GM04503 (cell line): ENCODE measurements at places on chromosomes 11 and 22.

GRCh38 chr22:34877506-34877905 lies 188.5 kb upstream of the ISX start:
- no peak for DNase-seq

DNA sequence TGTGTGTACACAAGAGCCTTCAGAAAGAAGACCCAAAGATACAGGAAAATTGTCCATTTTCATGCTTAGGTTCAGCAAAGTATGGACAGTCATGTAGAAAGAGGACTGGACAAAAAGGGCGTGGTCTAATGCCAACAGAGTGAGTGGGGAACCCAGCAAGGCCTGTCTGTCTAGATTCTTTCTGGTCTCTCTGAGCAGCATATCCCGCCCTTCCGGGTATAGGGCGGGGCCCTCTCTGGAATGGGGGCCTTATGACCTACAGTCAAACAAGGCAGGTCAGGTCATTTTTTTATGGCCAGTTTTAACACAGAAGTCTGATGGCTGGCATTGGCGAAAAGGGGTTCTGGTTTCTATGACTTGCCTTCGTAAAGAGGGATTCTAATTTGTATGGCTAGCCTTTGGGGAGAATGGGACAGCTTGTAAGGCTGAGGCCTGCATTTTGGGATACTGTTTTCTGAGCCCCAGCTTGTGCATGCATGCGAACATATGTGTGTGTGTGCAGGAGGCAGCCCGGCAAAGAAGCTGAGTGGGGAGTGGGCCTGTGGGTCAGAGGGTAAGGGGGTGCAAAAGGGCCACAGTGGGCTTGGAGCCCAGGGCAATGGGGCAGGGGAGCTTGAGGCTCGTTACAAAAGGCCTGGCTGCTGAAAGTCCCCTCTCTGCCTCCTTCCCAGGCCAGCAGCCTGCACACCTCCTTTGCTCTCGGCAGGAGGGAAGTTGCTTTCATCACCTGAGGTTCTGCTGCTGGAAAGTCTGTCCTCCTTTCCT lies 130.5 kb upstream of the B3GAT1 start:
- DNase-seq = no peak

DNA sequence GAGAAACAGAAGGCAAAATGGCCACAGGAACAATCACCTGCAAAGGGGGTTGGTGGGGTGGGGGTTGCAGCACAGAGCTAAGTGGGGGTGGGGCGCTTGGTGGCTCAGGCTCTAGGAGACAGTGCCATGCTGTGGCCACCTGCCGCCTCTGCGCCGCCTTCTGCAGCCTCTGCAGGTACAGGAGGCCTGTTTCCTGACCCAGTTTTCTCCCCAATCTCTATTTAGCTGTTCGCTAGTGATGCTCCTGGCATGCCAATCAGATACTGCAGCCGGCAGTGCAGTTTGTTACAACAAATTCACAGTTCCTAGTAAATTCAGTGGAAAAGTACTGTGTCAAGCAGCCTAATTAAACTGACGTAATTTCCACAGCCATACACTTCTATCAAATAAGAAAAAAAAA lies 106.4 kb downstream of the SERGEF start:
- no peak for DNase-seq

- DNase-seq = no peak
Observed at GRCh38 chr22:25112538-25113253, 87.0 kb upstream of the CRYBB3 start.

GRCh38 chr11:112617977-112618826 lies 343.0 kb upstream of the NCAM1 start:
- DNase-seq = no peak

GRCh38 chr11:77101043-77101537 lies 1.6 kb upstream of the OMP start:
- DNase-seq = no peak

DNA sequence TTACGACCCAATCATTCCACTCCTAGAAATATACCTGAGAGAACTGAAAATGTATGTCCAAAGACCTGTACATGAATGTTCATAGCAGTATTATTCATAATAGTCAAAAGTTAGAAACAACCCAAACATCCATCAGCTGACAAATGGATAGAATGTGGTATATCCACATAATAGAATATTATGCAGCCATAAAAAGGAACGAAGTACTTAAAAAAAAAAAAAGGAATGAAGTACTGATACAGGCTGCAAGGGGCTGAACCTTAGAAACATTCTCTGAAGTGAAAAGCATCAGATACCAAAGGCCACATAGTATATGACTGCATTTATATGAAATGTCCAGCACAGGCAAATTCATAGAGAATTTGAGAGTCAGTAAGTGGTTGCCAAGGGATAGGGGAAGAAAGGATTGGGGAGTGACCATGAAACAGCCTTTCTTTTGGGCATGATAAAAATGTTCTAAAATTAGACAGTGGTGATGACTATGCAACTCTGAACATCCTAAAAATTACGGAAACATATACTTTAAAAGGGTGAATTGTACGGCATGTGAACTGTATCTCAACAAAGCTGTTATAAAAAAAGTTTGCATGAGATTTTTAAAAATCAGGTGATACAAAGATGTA lies 1.8 kb downstream of the TPST2 start:
- no peak for DNase-seq

DNA sequence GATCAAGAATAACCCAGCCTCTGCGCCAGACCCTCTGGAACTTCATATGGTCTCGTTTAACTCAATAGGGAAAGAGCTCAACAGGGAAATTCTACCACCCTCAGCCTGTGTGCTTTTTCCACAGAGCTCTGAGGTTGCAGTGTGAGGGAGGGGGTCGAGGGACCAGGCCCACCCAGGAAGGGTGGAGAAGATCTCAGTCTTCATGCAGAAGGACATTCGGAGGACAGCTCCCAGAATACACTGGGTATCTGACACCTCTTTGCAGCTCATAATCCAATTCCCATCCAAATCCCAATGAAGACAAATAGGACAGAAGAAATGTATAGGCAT lies 56.6 kb downstream of the ST14 start:
- DNase-seq = no peak

GRCh38 chr11:83070731-83071566 lies 748 bp downstream of the RAB30 start:
- no peak for DNase-seq

DNA sequence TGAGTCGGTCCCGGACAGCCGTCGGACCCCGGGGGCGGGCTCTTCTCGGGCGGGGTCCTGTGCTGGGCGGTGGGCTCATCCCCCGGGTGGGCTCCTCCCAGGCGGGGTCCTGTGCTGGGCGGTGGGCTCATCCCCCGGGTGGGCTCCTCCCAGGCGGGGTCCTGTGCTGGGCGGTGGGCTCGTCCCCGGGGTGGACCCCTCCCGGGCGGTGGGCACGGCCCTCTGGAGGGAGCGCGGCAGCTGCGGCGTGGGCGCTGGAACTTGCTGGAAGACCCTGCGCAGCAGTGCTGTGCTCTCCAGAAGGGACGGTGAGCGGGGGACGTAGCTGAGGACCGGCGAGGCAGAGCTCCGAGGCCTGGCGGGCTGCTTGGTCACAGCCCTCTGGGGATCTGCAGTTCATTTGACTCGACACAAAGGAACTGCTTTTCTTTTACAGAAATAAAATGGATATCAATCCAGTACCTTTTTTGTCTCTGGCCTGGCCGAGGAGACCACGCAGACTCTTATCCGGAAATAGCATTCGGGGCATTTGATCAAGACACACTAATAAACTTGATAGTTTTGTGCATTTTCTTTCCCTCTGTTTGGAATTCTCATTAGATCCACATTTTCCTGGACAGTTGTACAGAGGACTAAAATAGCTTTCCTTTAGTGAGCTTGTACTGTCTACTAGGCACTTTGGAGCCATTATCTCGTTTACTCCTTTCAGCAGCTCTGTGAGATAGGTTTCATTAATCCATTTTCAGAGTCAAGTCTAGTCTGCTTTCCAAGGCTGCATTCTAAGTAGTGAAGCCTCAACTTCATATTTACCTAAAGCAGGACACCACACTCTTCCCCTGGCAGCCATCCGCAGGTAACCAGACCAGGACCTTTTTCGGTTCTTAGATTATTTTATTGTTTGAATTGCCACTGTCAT lies 812 bp downstream of the JAM3 start:
- DNase-seq = no peak

- DNase-seq = no peak
Observed at GRCh38 chr11:2413742-2414579, 13.4 kb downstream of the TSSC4 start.

GRCh38 chr11:132231656-132232347 lies 861.4 kb downstream of the NTM start:
- DNase-seq = no peak

DNA sequence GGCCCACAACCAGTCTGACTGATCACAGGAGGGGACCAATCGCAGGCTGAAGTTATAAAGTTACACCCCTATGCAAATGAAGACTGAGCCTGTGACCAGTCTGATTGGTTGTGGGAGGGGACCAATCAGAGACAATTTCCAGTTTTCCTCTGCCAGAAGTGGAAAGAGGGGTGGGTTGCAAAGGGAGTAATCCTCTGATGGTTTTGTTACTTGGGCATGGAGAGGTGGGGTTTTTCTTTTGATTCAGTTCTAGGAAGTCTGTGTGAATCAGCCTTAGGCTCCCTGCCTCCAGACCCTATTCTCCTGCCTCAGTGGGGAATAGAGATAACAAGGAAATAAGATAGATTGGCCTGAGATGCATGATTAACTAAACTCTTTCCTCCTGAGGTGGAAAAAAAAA lies 9.9 kb downstream of the OR6M1 start:
- no peak for DNase-seq
